CD8-positive, alpha-beta memory T cell (primary cell): ENCODE measurements at places on chromosomes 5 and 9.

GRCh38 chr9:79155308-79155707 is 416.5 kb upstream of the TLE4 start:
- no peak for DNase-seq

- DNase-seq: no peak
Measured at GRCh38 chr5:125478599-125478998, 732.2 kb upstream of the ZNF608 start.

DNA sequence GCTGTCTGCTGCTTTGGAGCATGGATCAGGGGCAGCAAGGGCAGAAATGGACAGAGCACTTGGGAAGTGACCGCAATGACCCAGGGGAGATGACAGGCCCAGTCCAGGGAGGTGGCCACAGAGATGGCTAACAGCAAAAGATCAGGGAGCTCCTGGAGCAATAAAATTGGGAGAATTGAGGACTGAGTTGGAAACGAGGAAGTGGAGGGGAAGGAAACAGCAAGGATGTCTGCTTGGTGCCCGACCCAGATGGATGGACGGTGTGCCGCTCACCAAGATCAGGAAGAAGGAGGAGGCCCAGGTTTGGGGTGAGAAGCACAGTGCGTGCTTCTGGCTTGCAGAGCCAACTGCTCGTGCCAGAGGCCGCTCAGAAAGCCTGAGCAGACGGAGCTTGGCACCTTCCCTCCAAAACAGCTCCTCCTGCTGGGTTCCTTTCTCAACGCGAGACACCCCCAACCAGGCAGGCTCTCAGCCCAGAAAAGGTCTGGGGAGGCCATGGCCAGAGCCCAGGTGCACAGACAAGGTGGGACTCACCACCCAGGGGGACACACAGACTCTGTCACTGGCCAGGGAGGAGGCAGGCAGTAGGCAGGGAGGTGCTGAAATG is 1.7 kb upstream of the SLC34A1 start:
- no peak for DNase-seq

DNA sequence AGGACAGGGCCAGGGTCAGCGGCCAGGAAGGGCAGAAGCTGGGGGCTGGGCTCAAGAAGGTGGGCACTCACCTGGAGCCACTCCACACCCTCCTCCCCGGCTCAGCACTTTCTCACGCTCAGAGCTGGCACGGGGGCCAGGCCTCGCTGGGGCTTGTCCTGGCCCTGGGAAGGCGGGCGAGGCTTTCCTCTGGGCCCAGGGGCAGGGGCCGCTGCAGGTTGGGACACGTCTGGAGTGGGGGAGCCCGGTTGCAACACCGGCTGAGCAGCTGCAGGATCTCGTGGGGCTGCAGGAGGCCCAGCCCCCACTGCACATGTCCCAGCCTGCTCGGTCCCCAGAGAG is 38.9 kb upstream of the EGFL7 start:
- no peak for DNase-seq

DNA sequence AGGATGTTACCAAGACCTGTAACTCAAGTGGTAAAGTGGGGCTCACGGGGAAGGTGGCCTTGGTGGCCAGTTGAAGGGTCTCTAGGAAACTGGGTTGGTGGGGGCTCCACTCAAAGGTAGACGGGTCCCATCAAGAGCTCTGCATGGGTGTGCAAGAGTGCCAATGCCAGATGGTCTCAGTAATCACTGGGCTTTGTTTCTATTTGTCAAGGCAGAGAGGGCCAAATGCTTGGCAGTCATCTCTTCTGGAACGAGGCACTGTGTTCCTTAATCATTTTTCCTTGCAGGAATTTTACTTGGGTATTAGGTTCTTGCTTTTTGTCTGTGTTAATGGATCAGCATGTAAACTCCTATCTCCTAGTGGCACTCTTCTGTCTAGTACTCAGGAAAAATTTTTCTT is 220.8 kb downstream of the DIRAS2 start:
- no peak for DNase-seq
